ENCODE measurements at places on chromosomes 11 and 22.
A peak's percentile ranks its signal among the peaks of the same experiment; 100 is the strongest.

- no peak for DNase-seq
Observed at GRCh38 chr11:110735455-110736170, 23.4 kb upstream of the ARHGAP20 start.

- DNase-seq = peak; percentile 53
Observed at GRCh38 chr22:24948356-24949202, 2.1 kb upstream of the LHFPL7 start.

DNA sequence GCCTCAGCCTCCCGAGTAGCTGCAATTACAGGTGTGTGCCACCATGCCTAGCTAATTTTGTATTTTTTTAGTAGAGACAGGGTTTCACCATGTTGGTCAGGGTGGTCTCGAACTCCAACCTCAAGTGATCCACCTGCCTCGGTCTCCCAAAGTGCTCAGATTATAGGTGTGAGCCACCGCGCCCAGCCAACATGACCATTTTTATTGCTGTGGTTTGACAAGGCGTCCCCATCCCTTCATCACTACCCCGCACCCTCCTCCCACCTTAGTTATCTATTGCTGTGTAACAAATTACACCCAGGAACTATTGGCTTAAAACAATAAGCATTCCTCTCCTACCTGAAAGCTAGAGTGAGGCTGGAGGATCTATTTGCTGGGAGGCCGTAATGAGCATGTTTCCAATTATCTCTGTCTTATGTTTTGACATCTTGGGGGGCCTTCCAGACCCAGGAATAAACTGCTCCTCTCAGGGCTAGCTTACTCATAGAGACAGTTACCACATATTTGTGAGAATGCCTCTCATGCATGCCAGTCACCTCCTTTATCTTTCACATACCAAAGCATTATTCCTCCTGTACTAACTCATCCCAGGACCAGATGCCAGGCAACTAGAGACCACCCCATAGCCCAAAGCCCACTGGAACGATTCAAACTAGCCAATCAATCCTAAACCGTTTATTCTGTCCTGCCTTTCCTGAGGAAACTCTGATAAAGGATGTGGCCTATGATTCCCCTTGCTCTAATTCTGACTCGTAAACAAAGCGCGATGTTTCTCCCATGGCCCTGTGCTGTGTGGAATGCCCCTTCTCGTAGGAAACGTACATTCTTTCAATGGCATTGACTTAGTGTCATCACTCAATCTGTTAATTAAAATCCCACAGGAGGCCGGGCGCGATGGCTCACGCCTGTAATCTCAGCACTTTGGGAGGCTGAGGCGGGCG is 19.4 kb downstream of the SNU13 start:
- DNase-seq = peak; percentile 29

DNA sequence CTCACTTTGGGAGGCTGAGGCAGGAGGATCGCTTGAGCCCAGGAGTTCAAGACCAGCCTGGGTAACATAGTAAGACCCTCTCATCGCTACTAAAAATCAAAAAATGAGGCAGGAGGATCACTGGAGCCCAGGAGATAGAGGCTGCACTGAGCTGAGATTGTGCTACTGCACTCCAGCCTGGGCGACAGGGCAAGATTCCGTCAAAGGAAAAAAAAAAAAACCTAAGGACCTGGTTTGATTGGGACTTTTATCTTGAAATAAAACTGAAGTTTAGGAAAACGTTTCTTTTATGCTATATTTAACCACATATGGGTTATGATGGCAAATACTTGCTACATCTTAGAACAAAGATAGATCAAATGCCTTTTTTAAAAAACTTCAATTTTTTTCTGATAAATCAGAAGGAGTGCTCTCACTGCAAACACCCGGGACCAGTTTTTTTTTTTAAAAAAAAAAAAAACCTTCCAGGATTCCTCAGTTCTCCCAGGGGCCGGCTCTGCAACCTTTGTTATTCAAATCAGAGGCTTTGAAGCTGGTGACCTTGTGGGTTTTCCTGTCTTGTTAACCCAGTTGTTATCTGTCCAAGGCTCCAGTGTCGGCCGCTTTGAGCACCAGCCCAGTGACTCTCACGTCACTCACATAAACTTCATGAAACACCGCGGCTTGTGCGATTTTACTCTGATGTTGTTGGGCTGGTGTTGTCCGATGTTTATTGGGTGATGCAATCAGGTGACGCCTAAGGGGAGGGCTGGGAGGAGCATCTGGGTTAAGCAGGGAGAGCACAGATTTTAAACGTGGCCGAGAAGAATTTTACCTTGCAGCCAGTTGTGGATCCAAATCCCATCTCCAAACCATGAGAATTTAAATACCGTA is 24.7 kb upstream of the SLC22A12 start:
- DNase-seq = peak; percentile 58

GRCh38 chr11:118606157-118606843 is 1.1 kb upstream of the PHLDB1 start:
- peak; percentile 87 for DNase-seq

GRCh38 chr11:68546555-68546954 is 86.0 kb downstream of the PPP6R3 start:
- DNase-seq = peak; percentile 57

- DNase-seq = peak; percentile 71
Observed at GRCh38 chr11:65478388-65479183, 20.3 kb upstream of the MALAT1 start.

DNA sequence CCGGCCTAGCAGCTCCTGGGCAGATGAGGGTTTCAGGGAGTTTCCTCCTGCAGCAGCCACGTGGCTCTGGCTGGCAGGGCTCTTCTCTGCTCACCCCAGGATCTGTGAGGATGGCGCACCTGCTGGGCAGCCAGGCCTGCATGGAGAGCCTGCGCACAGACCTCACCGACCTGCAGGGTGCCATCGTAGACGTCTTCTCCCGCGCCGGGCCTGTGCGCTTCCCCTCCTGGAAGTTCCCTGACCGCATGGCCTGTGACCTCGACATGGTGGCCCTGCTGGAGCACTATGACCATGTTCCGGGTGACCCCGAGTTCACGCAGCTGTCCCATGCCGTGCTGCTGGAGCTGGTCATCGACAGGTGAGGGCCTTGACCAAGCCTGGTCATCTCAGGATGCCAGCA is 9.1 kb downstream of the CCDC157 start:
- DNase-seq = no peak

DNA sequence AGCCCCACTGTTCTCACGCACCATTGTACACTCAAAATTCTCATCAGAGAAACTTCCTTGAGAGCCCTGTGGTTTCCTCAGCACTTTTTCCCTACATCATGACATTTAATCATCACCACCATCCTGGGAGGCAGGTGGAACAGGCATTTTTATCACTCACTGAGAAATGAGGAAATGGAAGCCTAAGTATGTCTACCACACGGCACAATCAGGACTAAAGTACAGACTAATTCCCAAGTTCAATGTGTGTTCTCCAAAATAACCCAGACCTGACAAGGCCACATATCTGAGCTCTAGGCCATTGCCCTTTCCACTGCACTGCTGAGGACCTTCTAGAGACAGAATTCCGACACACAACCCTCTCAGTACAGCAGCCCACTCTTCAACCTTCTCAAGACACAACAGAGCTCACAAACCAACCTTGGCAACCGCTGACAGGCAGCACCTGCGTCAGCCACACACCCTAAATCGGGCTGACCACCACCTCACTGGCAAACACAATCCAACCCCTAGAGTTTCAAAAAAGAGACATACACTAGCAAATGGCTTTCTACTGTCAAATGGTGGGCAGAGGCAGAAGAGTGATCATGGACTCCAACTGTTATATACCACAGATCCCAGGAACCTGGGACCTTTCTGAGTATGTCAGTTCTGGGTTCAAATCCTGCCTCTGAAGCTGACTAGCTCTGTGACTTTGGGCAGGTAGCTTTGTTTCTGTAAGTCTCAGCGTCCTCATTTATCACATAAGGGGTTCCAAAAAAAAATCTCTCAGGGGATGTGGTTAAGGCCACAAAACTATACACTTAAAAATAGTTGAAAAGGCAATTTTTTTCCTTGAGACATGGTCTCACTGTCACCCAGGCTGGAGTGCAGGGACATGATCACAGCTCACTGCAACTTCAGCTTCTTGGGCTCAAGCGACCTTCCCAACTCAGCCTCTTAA is 16.3 kb downstream of the SMCO4 start:
- peak; percentile 76 for DNase-seq

DNA sequence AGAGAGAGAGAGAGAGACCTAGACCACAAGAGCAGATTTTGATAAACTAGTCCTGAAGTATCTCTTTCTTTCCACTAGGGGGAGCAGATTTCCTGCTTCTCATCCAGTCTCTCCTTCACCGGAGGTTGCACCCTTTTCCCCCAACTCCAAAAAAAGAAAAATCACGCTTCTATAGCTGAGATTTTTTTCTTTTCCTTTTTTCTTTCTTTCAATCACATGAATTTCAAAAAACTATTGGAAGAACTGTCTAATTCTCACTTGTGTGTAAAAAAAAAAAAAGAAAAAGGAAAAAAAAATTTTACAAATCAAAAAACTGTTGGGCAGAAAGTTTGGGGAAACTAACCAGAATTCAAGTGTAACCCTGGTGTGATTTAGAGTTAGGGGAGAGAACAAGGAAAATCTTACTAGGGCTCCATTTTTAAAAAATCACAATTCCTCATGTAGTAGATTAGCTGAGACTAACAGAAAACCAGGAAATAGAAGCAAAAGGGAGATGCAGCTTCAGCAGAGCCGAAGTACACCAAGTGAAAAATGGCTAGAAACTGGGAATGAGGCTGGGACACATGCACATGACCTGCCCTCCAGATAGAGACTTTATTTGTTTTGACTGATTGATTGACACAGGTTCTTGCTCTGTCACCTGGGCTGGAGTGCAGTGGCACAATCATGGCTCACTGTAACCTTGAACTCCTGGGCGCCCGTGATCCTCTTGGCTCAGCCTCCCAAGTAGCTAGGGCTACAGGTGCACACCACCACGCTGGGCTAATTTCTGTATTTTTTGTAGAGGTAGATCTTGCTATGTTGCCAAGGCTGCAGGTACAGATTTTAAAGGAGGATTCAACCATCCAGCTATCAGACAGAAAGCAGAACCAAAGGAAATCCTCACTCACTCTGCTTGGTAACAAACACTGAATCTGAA is 27.1 kb downstream of the SDHD start:
- peak; percentile 67 for DNase-seq

DNA sequence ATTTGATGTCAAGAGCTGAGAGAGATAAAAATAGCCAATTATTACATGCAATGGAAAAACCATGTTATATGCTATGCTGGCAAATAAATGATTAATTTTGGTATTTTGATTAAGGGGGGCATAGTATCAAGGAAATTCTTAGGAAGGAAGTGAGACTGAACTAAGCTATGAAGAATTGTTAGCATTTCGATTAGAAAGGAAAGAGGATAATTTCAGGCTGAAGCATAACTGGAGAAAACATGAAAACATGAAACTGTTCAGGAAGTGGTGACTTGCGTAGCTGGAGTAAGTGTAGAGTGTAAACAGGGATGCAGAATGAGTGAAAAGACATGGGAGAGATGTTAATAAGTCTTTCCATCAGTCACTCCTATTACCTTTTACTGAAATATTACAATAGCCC is 6.4 kb downstream of the ACRV1 start:
- DNase-seq = no peak

- no peak for DNase-seq
Observed at GRCh38 chr11:59010708-59011107, 71.4 kb downstream of the GLYATL1 start.

GRCh38 chr11:128342511-128343134 is 244.7 kb downstream of the ETS1 start:
- DNase-seq = peak; percentile 78

All from kidney tubule cell (primary cell).